ENCODE measurements at places on chromosomes 13 and 19. TPM values are rescaled to one million over a fixed set of nuclear protein-coding genes. Genes with fewer than 3 reads are reported as not detected.

Gene ZNF256
- 12.4 TPM for total RNA-seq

DNA sequence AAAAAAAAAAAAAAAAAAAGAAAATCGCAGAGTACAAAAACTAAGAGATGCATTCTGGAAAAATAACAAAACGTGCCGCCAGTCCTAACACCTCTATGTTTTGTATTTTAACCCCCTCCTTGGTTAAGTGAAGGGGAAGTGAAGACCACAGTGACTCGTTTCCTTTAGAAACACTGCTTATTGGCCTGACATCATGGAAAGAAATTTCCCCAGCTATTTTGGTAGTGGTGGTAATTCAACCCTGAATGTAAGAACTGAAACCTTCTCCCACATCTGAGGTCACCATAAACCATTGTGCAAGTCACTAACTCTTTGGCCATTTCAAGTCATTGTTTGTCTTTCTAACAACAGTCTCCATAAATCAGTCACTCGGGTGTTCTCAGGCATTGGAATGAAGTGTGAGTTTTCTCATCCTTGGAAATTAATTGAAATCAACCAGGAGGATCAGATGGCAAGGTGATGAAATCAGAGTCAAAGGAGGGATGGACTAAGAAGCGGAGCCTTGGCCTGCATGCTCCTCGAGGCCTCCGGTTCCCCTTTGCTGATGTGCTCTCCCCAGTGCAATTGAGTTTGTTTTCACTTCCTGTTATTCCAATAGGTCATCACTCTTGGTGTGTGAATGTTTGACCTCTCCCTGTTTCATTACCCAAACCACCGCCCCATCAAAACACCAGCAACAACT lies 443.9 kb downstream of the FGF9 start:
- DNase-seq = peak; percentile 84
- H3K27ac ChIP-seq = no peak overlapping the region
- no peaks in the 10 kb centered on the region for H3K36me3 ChIP-seq
- peaks cover 22% of the 10 kb centered on the region for H3K4me1 ChIP-seq
- no peaks in the 10 kb centered on the region for H3K27me3 ChIP-seq

Gene VSTM1
- not detected for total RNA-seq

DNA sequence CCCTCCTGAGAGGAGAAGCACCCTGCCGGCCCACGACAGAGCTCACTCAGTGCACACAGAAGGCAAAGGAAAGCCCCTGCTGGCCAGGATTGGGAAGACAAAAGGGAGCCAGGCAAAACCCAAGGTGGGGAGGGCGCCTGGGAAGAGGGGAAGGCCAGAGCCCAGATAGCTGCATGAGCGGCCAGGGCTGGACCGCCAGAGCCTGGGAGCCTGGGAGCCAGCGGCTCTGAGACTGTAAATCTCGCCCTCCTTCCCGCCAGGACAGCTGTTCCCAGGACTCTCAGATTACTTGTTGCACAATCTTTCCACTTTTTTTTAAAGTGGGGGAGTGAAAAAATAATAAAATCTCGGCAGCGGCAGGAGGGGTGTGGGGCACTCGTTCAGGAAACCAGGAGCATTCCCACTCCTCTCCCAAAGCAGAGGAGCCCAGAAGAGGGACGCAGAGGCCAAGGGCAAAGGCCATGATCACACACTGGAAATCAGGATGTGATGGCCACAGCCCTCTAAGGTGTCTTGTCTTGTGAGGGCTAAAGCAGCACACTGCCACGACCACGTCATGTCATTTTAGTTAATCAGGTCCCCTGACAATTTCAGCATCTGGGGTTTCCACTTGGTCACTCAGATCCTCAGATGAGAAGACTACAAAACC lies 19.6 kb upstream of the EPHX3 start:
- no peaks in the 10 kb centered on the region for H3K27me3 ChIP-seq
- H3K4me1 ChIP-seq = no peaks in the 10 kb centered on the region
- peaks cover 93% of the 10 kb centered on the region for H3K36me3 ChIP-seq
- no peak overlapping the region for H3K27ac ChIP-seq

Gene PSG1
- total RNA-seq = not detected

DNA sequence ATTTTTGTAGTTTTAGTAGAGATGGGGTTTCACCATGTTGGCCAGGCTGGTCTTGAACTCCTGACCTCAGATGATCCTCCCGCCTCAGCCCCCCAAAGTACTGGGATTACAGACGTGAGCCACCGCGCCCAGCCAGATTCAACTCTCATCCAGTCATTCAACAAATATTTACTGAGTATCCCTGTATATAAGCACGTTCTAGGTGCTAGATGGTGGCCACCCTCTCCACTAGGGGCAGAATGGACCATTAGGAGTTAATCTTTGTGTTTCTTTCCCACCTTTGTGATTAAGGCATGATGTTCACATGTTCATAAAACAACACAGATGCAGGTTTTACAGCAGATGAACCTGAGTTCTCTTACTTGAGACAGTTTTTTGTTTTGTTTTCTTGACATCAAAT lies 7.3 kb downstream of the SHKBP1 start:
- no peaks in the 10 kb centered on the region for H3K4me1 ChIP-seq
- no peaks in the 10 kb centered on the region for H3K27me3 ChIP-seq
- peaks cover 62% of the 10 kb centered on the region for H3K36me3 ChIP-seq
- H3K4me3 ChIP-seq = no peak overlapping the region
- H3K27ac ChIP-seq = no peak overlapping the region
- DNase-seq = no peak

Gene FUT1
- 0.32 TPM for total RNA-seq

DNA sequence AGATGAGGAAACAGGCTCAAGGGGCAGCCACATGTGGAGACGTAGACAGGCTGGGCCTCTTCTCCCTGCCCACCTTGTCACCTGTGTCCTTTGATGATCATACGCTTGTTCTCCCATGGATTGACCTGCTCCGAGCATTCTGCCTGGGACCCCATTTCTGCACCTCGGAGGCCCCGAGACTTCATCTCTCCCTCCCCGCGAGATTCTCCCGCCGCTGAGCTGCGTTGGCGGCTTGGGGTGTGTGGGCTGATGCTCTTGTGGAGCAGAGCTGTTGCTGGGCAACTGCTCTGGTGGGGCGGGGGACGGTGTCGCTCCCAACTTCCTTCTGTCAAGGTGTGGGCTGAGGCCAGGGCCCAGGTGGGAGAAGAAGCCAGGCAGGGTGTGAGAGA lies 22.1 kb downstream of the MAST3 start:
- peaks cover 40% of the 10 kb centered on the region for H3K4me1 ChIP-seq
- H3K27ac ChIP-seq = peak overlapping the region; percentile 85
- H3K36me3 ChIP-seq = peaks cover 31% of the 10 kb centered on the region
- H3K27me3 ChIP-seq = no peaks in the 10 kb centered on the region
- DNase-seq = peak; percentile 83
- H3K4me3 ChIP-seq = peak overlapping the region; percentile 63

DNA sequence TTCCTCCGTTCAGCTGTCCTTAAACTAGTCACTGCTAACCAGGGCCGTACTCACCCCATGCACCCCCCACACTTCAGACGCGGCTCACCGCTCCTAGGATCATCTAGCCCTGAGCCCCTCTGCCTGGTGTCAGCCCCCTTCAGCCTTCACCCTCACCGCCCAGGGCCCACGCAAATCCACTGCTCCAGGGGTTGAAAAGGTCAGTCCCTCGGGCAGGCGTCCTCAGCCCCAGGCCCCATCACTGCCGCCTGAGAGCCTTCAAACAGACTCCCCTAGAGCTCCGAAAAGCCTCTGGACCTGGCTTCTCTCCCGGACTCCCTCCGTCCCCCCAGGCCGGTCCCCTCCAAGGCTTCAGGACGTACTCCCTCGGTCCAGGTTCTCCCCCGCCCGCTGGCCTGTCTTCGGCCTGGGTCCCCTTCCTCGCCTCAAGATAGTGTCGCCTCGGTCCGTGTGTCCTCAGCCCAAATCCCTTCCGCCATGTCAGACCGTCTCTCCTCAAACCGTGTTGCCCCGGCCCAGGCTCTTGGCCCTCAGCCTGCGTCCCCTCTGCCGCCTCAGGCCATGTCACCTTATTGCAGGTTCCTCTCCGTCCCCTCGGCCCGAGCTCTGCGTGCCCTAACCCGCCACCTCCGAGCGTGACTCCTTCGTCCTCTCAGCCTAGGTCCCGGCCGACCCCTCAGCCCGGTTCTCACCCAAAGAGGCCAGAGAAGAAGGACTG lies 553 bp downstream of the NAPA start:
- H3K27me3 ChIP-seq = no peaks in the 10 kb centered on the region
- H3K4me1 ChIP-seq = peaks cover 64% of the 10 kb centered on the region
- DNase-seq = no peak
- no peaks in the 10 kb centered on the region for H3K36me3 ChIP-seq

DNA sequence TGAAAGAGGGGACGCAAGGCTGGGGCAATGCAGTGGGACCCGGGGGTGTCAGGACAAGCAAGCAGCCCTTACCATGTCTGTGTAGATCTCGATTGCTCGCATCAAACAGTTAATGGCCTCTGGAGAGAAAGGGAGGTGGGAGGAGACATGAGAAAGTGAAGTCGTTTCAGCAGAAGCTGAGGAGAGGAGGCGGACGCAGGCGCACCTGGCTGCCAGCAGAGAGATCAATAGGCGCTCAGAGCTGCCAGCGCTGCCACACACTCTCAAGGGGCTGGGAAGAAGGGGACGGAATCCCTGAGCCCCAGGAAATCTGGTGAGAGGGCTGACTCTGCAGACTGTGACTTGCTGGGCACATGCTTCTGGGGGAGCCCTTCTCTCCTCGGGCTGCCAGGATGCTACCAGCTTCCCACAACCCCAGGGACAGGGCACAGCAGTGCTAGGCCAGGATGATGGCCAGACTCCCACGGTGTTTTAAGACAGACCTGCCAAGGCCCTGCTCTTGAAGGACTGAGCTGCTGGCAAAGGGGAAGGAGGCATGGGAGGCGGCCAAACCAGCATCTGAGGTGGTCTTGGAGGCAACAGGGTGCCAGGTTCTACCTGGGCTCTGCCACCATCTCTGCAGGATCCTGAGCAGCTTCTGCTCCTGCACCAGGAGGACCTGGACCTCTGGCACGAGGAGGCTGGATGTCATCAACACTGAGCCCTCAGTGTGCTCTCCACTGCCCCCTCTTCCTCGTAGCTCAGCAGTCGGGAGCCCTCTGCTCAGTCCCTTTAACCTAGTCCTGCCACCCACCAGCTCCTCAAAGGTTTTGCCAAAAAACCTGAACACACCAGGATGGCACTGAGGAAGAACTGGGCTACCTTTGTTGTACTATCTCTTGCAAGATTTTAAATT lies 11.7 kb upstream of the KPTN start:
- H3K36me3 ChIP-seq = peaks cover 46% of the 10 kb centered on the region
- no peak overlapping the region for H3K4me3 ChIP-seq
- no peak for DNase-seq

Gene KIR3DL2
- total RNA-seq = not detected

- no peak for DNase-seq
- no peaks in the 10 kb centered on the region for H3K27me3 ChIP-seq
- no peaks in the 10 kb centered on the region for H3K36me3 ChIP-seq
- H3K4me3 ChIP-seq = peak overlapping the region; percentile 9
- peaks cover 51% of the 10 kb centered on the region for H3K4me1 ChIP-seq
Measured at GRCh38 chr13:51644654-51645053, 60.4 kb downstream of the WDFY2 start.

DNA sequence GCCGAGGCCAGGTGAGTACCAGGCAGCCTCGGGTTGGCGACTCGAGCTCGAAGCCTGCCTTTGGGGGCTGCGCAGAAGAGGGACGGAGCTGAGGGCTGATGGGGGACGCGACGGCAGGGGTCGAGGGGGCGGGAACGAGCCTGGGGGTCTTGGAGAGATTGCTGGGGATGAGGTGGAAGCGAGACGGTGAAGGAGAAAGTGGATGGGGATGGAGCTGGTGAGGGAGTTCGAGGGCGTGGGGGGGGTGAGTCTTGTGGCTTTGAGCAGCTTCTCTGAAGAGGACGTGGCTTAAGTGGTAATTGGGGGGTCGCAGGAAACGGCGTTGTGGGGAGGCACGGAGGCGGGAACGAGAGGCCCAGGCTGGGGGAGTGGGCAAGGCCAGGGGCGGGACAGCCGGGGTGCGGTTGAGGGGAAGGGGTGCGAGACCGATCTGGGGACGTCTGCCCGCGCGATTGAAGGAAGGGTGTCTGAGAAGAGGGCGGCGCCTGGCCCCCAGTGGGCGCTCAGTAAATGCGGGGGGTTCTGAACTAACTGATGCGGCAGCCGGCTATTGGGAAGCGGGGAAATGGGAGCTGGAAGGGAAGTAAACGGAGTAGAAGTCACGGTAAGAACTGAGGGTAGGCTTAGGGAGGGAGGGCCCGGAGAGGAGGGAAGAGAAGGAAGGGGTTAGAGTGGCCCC lies 426 bp downstream of the MYO9B start:
- peaks cover 60% of the 10 kb centered on the region for H3K4me1 ChIP-seq
- DNase-seq = peak; percentile 65
- H3K27me3 ChIP-seq = no peaks in the 10 kb centered on the region
- H3K27ac ChIP-seq = peak overlapping the region; percentile 76
